Brain microvascular endothelial cell (primary cell): ENCODE measurements at places on chromosomes 11 and 22.

- no peak for DNase-seq
Observed at GRCh38 chr11:125872138-125872491, 15.4 kb upstream of the HYLS1 start.

DNA sequence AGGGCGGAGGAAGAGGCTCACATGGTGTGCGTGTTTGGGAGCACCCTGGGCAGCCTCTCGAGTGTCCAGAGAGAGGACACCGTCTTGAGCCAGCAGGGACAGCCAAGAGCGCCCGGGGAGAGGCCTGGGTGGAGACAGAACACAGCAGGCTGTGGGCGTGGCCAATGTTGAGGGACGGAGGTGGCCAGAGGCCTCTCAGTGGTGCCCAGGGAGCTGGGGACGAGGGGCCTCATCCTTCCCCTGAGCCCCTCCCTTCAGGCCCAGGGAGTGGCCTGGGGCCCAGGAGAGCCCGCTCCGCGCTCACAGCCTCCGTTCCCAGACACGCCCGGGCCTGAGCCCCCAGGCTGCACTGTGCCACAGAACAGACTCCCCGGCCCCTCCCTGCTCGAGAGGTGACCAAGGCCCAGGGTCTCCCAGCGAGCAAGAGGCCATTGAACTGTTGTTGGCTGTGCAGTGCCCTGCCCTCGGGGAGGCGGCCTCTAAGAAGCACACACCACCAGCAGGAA lies 48.4 kb downstream of the CDKN1C start:
- peak; percentile 3 for DNase-seq

GRCh38 chr22:30859714-30860095 lies 108.9 kb downstream of the MORC2 start:
- DNase-seq = no peak

GRCh38 chr11:129960216-129961214 lies 42.1 kb downstream of the PRDM10 start:
- DNase-seq = peak; percentile 93

DNA sequence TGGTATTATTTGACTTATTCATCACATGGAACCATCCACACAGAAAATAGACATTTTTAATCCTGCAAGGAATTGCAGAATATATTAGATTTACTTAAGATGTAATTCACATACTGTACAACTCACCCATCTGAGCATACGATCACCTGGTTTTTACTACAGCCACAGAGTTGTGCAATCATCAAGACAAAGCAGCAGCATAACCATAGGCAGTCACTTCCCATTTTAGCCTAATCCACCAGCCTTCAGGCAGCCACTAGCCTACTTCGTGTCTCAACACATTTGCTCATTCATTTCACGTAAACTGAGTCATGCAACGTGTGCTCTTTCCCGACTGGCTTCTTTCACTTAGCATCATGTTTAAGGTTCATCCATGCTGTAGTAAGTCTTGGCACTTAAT lies 23.0 kb downstream of the PIWIL3 start:
- no peak for DNase-seq

GRCh38 chr11:134815404-134815803 lies 403.4 kb upstream of the B3GAT1 start:
- DNase-seq = no peak

DNA sequence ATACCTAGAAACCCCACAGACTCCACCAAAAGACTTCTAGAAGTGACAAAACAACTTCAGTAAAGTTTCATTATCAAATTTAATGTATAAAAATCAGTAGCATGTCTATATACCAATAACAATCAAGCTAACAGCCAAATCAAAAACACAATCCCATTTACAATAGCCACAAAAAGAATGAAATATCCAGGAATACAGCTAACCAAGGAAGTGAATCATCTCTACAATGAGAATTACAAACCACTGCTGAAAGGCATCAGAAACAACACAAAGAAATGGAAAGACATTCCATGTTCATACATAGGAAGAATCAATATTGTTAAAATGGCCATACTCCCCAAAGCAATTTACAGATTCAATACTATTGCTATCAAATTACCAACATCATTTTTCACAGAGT lies 46.0 kb downstream of the PRCP start:
- no peak for DNase-seq

DNA sequence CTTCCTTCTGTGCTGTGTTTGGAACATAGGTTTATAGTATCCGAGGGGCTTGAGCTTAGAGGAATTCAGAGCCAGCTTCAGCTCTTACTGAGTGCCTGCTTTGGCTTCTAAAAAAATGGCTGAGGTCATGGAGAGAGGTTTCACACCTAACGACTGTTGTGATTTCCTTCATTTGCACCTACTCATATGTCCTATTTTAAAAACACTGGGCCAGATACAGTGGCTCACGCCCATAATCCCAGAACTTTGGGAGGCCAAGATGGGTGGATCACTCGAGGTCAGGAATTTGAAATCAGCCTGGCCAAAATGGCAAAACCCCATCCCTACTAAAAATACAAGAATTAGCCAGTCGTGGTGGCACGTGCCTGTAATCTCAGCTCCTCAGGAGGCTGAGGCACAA lies 38.3 kb upstream of the SYT13 start:
- no peak for DNase-seq

GRCh38 chr11:128775468-128775867 lies 81.6 kb downstream of the FLI1 start:
- peak; percentile 36 for DNase-seq

- no peak for DNase-seq
Observed at GRCh38 chr11:100152766-100153165, 534.3 kb upstream of the ARHGAP42 start.

DNA sequence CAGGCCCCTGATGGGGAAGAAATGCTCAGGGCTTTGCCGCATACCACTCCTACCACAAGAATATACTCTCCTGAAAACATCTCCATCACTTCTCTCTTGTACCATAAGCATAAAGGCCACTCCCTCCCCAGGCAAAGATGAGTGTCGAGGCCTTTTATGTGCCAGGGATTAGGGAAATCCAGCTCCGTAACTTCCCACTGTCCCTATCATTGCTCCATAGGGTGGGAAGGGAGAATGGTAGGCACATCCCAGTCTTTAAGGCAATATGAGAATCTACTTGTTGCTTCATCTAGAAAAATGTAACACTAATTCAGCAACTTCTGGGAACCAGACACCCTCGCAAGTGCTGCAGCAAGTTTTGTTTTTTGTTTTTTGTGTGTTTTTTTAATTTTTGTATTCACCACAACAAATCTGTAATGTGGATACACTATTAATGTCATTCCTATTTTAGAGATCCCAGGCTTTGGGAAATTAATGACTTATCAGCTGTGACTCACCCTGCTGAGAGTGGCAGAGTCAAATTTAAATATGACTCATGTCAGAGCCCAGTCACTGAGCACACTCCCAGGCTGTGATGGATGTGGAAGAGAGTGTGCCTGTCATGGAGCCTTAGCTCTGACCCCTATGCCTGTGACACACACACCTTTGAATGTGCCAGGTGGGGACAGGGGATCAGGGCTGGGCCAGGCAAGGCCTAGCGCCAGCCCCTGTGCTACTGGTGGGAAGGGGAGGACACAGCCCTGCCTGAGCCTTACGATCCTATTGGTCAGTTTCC lies 23.4 kb downstream of the PANX1 start:
- peak; percentile 87 for DNase-seq

GRCh38 chr11:111574373-111575225 lies 27.6 kb upstream of the SIK2 start:
- no peak for DNase-seq

DNA sequence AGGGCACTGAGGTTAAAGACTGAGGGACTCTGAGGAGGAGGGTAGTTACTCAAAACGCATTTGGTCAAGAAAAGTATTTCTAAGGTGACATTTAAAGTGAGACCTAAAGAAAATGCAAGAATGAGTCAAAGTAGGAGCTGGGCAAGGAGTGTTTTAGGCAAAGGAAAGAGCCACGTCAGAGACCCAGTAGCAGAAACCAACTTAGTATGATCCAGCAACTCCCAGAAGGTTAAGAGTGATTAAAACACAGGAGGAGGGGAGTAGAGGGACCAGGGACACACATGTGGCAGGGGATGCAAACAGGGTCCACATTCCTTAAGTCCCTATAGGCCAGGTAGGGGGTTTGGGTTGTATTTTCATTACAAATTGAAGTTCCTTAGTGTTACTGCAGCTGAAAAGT lies 24.3 kb upstream of the CCDC34 start:
- no peak for DNase-seq

GRCh38 chr11:12029738-12030363 lies 21.4 kb upstream of the DKK3 start:
- no peak for DNase-seq

- no peak for DNase-seq
Observed at GRCh38 chr11:85732965-85733364, 47.0 kb upstream of the CCDC89 start.

DNA sequence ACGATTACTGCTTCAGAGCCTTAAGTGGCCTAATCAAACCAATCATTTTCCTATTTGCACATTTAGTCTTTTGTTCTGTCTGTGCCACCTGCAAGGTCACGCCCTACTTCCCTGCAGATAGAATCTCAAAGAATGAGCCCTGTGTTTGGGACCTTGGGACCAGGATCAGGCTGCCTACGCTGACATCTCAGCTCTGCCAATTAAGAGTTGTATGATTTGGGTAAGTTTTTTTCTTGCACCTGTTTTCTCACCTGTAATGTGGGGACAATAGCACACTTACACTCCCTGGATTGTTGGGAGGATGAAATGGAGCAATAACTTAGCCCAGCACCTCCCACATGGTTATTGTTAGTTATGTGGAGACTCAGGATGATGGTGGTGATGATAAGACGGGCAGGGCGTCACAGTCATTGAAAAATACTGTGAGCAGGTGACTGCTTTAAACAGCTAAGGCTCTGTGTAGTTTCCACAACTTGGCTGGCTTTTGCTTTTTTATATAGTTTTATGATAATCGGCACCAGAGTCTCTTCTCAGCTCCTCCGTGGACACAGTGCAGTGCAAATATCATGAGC lies 155.0 kb downstream of the ADAMTS15 start:
- no peak for DNase-seq

- no peak for DNase-seq
Observed at GRCh38 chr22:46149512-46150033, 753 bp upstream of the PPARA start.

GRCh38 chr22:26828311-26828710 lies 170.9 kb downstream of the MIAT start:
- DNase-seq = no peak

DNA sequence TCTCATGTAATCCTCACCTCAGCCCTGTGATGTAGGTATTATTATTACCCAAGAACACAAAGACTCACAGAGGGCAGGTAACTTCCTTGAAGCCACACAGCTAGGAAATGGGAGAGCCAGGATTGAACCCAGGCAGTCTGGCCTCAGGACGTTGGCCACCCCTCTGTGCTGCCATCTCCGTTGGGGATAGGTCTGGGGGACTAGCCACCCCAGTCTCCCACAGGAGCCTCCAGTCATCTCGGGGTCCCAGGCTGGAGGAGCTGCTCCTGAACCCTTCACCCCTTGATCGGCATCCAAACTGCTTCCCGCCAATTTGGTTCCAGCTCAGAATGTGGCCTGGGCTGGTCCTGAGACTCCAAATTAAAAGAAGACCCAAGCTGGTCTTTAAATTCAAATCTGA lies 10.4 kb upstream of the TCF20 start:
- DNase-seq = no peak

- DNase-seq = no peak
Observed at GRCh38 chr22:37228106-37229011, 15.7 kb downstream of the RAC2 start.

DNA sequence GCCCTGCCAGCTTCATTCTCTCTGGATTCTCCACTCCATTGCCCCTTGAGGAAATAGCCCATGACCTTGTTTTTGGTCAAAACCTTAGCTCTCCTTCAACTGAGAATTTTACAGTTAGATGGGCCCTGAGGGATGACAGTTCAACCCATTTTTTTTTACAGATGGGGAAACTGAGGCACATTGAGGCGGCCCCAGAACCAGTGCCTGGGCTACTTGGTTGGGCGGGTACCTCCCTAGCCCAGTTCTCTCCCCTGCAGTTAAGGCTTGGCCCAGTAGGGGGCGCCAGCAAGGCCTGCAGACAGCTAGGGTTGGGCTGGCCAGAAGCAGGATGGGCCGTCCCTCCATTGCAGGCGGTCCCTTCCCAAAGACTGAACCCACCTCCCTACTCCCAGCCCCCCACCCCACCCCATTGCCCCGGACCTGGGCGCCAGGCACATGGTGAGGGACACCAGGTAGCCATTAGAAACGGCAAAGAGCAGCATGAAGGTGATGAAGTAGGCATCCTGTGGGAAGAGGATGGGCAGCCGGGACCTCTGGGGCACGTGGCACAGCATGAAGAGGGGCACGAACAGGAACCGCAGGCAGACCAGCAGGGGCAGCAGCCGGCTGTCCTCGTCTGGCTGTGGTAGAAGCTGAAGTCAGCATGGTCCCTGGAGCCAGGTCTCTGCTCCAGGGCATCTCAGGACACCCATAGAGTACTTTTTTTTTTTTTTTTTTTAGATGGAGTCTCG lies 7.6 kb downstream of the SLC29A2 start:
- no peak for DNase-seq

DNA sequence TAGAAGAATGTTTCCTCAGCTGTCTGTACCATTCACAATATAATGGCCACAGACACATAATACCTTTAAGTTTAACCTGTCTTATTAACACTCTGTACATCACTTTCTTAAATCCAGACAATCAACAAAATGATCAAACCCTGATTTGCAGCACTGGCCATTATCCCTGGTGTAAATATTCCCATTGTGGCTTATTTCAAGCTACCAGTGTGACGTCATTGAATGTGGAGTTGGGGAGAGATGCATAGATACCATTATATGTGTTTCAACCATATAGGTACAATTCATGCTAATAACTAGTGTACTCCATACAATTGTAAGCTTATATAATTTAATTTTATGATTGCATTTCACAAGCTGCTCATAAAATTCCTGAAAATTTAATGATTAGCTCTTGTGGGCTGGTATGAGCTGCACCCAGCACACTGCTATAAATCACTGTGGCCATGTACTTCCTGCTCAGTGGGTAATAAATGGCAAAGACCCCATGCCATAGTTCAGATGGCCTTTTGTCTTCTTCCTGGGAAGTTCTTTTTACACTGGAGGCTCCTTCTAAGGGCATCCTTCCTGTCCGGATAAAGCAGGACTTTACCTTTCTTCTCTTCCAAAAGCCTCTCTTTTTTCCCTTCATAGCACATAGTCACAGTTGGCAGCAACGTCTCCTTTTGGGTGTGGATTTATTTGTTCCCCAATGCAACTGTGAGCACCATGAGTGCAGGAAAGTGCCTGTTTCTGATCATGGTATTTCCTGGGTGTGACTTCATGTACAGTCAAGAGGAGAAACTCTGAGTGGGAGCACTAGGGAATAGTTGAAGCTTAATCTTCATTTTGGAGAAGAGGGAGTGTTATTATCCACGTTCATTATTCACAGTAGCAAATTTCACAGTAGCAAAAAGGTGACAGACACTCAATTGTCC lies 87.8 kb downstream of the MIAT start:
- no peak for DNase-seq

DNA sequence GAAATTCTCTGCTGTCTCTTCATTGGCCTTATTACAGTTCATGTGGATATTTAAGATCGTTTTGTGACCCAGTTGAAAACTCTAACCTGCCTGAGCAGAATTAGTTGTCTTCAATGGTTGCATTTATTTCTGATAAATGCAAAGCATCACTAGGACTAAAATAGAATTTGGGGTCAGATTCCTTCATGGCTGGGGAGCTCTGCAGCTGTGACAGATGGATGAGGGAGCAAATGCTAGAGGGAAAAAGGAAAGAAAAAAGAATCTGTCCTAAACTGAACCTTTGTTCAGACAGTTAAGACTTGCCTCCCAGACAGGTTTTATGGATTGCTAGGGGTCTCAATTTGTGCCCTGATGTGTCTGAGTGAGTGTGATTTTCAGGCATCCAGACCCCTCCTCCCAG lies 113.0 kb downstream of the SYT9 start:
- no peak for DNase-seq

- no peak for DNase-seq
Observed at GRCh38 chr11:102591160-102591718, 33.9 kb downstream of the MMP20 start.
